GM12865 (cell line): ENCODE measurements at places on chromosomes 6 and 20.

DNA sequence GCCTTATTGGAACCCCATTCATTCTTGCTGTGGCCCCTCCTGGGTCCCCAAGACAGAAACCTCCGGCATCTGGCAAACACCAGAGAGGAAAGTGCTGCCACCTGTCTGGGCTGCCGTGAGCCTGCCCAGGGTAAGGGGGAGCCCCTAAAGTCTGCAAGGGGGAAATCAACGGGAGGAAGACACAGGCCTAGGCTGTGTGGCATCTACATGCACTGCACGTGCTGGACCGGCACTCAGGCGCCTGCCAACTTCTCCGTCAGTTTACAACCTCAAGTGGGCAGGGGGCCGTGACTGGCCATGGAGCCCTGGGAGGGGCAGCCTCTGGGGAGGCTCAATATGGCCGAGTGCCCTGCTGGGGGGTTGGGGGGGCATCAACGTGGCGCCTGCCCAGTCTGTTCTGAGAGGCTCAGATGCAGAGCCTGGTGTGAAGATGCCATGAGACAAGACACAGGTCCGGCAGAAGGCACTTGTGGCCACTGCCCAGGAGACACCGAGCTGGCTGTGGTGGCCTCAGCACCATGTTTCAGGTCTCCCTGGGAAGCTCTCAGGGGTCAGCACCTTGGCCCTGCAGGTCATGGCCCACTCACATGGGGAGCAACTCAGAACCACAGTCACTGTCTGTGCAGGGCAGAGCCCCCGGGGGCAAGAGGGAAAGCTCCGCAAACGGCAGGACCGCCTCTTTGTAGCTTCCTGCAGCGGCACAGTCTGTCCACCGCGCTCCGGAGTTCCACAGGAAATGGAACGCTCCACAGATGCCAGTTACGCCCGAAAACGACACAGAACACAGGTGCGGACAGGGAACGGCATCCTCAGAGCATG, 8.4 kb downstream of the UCKL1 start:
- no peak for DNase-seq

DNA sequence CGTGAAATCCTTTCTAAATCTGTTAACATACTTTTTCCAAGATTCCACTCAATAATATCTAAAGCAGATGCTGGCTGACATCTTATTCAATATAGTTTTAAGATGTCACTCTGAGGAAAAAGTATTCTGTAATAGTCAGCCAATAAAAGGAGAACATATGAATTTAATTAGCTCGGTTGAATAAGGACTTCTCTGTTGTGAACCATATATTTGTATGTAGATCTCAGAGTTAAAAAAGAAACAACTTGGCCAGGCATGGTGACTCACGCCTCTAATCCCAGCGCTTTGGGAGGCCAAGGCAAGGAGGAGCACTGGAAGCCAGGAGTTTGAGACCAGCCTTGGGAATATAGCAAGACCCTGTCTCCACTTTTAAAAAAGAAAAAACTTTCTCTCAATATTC, 7.4 kb upstream of the CD24 start:
- no peak for DNase-seq

GRCh38 chr6:106767271-106767670, 137.9 kb downstream of the QRSL1 start:
- no peak for DNase-seq

DNA sequence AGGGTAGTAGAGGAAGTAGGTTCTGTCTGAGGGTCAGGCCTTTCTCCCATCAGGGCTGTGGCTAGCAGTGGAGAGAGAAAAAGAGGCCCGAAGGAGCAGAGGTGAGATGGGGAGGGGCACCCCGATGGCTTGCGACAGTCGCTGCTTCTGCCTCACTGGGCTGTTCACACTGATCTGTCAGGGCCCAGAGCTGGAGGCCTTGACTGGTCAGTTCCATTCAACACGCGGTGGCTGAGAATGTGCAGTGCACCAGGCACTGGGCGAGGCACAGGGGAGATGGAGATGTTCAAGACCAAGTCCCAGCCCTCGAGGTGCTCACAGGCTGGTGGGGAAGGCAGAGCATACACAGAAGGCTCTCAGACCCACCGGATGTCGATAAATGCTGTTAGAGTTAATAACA, 21.4 kb downstream of the SLC12A5 start:
- DNase-seq, result no peak

- DNase-seq, result peak; percentile 31
Measured at GRCh38 chr6:24940311-24940917, 4.7 kb upstream of the RIPOR2 start.

GRCh38 chr6:11171952-11172351, 60.4 kb upstream of the ERVFRD-1 start:
- no peak for DNase-seq

DNA sequence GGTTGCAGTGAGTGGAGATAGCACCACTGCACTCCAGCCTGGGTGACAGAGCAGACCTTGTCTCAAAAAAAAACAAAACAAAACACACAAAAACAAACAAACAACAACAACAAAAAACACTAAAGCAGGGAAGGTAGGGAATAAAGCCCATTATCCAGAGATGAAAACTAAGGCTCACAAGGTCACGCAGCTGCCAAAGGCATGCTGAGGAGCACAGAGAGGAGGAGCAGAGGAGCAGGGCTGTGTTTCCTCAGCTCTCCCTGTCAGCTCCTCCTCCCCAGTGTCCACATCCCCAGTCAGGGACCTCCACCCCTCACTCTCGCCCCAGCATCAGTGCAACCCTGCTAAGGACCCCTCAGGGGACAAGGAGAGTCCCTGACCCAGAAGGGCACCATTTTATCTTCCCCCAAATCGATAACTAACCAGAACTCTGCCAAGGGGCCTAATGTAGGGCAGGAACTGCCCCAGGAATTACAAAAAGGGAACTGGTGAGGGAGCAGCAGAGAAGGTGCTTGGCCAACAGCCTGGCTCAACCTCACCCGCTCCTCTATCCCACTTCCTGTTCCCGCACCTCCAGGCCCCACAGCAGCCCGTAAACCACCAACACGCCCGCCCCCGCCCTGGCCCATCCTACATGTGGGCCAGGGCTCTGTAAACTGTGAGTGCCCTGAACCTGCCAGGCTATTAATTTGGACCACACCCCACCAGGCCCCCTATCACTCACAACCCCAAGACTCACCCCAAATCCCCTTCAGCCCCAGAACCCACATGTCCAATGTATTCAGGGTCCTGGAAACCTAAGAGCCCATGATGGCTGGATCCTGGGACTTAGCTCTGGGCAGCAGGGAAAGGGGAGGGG, 9.0 kb downstream of the TEAD3 start:
- no peak for DNase-seq

GRCh38 chr6:126094411-126094810, 108.1 kb downstream of the TRMT11 start:
- no peak for DNase-seq

DNA sequence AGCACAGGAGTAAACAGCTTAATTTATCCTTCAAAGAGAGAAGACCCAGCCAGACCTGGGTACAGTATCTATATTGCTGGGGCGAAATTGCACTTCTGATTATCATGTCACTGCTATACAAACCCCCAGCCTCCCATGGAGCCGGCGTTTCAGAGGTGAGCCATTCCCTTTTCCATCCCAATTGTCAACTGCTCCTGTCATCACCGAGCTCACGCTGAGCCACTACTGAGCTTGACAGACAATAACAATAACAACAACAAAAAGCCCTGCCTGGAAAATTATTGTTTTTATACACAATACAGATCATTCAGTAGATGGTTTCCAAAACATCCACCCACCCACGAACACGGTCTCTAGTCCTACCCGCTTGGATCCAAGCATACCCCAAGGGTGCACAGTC, 129.0 kb upstream of the JARID2 start:
- DNase-seq, result no peak

- DNase-seq, result no peak
Measured at GRCh38 chr6:139423037-139423703, 48.7 kb upstream of the CITED2 start.

GRCh38 chr6:157184202-157185015, 138.9 kb downstream of the TMEM242 start:
- DNase-seq, result peak; percentile 68

DNA sequence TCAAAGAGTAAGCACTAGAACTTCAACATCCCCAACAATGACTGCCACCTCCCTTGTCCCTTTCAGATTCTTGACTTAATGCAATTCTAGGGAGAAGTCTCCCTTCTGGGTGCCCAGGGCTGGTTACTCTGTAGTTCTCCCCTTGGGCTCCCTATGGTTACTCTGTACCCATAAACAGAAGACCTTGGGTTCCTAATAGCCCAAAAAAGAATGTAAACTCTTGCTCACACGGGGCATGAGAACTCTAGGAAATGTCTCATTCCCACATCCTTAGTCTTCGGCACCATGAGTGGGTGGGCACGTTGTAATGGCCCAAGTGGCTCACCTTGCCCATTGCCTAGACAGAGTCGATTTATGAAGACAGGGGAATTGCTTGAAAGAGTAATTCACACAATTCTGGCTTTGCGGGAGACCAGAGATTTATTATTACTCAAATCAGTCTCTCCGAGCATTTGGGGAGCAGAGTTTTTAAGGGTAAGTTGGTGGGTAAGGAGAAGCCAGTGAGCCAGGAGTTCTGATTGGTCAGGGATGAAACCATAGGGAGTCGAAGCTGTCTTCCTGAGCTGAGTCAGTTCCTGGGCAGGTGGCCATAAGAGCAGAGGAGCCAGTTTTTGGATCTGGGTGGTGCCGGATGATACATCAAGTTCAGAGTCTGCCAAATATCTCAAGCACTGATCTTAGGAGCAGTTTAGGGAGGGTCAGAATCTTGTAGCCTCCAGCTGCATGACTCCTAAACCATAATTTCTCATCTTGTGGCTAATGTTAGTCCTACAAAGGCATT, 61.2 kb upstream of the SIRPG start:
- no peak for DNase-seq

DNA sequence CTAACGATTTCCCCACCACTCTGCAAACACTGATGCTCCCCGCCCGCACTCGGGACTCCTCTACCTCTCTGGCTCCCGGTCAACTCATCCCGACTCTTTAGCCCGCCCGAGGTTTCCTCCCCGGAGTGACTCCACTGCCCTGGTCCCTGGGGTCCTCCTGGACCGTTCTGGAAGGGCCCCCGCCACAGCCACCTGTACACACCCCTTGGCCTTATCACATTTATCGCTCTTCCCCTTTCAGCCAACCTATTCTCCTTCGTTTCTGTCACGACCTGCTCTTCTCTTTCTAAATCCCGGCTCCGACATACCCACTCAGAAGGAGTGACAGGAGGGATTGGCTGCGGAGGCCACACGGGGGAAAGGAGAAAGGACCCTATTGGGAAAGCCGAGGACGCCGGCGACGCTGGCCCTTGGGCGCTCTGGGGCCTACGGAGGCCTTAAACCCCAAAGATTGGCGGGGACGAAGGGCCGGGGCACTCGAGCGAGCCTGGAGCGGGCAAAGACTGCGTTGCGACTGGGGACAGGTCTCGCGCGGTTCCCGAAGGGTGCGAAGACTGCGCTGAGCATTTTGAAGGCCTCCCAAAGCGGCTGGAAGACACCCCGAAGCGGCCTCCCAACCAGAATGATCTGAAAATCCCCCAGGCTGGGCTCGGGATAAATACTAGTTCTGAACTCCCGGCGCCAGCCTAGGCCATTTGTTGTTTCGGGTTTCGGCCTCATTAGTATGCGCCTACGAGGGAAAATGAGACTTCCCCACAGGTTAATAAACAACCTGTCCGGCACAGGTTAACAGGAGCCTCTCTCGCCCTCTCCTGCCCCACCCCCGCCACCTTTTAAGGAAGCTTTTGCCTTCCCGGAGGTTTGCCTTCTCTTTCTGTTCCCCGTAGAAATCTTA, 9.2 kb downstream of the SIM1 start:
- no peak for DNase-seq

GRCh38 chr6:16337295-16337975, 99.0 kb downstream of the GMPR start:
- DNase-seq, result no peak

DNA sequence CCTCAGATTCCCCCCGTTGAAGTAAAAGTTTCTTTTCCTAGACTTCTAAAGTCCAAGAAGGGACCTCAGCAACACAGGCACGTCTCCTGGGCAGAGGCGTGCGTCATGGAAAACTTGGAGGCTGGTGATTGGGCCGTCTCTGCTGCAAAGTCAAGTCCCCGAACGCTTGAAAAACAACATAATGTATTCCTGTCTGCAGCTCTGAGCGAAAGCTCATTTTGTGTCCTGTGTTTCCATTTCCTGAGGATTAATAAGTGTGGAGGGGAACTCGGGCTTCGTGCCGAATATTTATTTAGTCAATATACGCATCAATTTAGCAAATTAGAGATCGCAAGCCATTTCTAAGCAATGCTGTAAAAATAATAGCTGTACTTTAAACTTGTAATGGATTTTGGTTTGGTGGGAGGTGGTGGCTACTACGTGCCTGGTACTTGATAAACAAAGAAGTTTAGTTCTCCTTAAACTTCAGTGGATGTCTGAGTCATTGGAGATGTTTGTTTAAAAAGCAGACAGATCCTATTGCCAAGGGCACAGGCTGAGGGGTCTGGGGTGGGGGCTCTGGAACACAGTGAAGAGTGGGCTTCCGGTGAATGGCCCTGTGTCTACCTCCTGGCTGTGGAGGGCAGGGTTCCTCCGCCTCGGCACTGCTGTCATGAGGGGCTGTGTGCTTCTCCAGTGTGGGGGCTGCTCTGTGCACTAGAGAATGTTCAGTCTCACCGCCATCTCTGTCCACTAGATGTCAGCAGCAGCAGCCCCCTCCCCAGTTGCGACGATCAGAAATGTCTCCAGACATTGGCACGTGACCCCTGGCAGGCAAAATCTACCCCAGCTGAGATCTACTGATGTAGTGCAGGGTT, 21.8 kb downstream of the PCK1 start:
- no peak for DNase-seq

- DNase-seq, result no peak
Measured at GRCh38 chr6:43900560-43900915, 130.5 kb downstream of the VEGFA start.

DNA sequence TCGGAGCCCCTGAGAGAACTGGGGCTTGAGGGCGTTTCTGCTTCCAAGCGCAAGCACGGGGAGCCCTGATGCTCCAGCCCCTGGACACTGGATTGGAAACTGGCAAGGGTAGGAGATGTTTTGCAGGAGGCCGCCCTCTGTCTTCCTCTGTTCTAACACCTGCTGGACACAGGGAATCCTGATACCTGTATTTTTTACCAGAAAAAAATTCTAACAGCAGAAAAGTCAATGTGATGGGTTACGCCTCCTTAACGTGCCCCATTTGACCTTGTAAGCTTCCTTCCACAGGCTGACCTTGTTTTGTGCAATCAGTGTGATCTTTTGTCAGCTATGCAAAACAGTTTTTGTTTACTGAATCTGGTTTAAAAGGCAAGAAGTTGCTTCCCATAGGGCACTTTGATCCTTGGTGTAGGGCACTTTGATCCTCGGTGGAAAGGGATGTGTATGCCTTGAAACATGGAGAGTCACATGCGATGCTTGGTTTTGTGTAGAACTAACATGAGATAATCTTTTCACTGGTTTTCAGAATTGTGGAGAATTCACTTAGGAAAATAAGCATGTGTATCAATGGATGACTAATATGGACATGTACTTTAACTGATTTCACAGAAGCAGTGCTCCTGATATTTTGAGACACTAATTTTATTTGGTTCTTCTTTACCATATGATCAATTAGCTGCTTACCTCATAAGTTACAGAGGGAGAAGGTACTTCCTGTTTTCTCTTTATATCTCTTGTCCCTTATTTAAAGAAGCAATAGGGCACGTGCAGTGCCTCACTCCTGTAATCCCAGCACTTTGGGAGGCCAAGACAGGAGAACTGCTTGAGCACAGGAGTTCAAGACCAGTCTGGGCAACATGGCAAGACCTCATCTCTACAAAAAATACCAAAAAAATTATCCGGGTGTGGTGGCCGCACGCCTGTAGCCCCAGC, 59.9 kb upstream of the MAP3K4 start:
- no peak for DNase-seq
